GM04503 (cell line): ENCODE measurements at places on chromosomes 16 and 17.

DNA sequence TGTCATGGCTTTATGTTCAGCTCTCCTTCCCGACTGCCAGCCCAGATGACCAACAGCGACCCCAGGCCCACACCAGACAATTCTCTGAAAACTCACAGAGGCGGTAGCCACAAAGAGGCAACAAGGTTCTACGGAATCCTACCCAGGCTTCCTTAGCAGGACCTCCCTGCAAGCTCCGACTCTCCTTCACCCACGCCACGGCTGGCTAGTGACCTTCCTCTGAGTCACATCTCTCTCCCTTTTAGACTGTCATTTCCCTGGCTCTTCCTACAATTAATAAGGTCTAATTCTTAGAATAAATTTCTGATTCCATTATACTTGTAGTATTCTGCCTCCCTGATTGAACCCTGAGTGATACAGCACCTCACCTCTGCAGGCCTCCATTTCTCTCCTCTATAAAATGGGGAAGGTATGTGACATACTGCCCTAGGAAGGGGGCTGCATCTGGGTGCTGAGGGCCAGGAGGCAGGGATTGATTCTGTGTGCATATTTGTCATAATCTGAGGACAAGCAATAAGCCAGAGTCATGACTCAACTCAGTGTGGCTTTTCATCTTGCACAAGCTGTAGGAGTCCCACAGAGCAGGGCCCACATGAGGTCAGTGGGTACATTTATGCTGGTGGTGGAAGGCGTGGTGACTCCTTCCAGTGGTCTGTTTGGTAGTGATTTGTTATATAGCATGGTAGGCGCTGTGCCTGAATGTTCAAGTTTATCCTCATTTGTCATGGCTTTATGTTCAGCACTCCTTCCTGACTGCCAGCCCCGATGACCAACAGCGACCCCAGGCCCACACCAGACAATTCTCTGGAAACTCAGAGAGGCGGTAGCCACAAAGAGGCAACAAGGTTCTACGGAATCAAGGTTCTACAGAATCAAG, 46.2 kb downstream of the SMPD3 start:
- DNase-seq: peak; percentile 38

- DNase-seq: no peak
Measured at GRCh38 chr16:80976946-80977345, 29.7 kb downstream of the CMC2 start.

GRCh38 chr17:81058263-81058871, 23.4 kb downstream of the BAIAP2 start:
- DNase-seq: no peak

DNA sequence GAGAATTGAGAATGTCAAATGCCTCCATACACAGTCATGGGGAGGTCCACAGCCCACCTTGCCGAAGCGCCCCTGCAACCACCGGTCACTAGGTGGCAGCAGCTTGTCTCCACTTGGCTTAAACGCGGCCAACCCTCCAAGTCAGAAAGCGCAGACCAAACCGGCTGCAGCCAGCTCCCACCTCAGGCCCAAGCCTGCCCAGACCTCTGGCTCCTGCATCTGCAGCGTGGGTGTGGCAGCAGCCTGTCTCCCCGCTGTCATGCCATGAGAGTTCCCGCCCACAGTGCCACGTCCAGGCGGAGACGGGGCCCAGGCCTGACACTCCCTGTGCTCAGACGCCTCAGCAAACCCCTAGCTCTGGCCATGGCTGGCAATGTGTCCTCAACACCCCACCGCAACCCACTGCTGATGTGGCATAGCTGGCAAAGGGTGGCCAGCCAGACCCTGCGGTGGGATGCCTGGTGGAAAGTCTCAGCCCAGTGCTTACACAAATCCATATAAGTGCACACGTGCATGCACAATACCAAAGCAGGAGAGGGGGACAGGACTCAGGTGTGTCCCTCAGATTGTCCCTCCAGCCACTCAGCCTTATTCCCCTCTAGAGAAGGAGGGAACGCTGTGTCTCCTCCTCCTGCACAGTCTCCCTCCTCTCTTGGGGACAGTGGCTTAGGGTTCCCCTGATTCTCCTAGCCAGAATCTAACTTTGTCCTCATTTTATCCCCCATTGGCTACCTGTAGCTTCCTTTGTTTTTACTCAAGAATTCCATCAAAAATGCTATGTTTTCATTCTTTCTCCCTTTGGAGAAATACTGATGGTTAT, 10.9 kb downstream of the COPZ2 start:
- DNase-seq: peak; percentile 75

DNA sequence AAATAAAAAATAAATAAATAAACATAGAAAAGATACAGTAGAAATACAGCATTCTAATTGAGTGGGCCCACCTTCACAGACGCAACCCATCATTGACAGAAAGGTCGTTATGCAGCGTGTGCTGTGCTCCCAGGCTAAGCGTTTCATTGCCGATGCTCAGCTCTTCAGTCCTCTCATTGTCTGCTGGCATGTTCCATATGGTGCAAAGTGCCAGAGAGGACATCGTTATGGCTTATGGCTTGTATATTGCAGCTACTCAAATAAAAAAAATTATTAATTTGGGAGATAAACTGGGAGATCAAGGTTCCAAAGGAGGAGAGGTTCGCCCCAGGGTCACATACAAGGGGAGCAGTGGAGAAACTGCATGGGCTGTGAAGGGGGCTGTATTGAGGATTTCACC, 11.3 kb upstream of the UBALD2 start:
- no peak for DNase-seq

- no peak for DNase-seq
Measured at GRCh38 chr17:81171941-81172340, 5.9 kb upstream of the AATK start.

- no peak for DNase-seq
Measured at GRCh38 chr16:58501242-58502131, 1.5 kb downstream of the NDRG4 start.

DNA sequence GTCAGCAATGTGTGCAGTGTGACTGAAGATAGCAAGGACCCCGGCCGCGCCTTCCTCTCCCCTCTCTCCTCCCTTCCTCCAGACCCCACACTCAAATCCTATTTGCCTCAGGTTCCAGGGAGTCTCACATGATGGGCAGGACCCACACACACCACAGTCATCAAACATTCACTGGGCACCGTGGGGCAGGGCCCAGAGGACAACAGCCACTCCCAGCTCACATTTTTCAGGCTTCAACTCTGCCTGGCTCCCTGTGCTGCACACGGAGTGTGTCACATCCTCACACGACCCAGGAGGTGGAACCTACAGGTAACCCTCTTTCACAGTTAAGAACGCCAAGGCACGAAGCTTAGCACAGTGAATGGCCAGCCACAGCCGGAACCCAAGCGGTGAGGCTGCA, 30.5 kb downstream of the PEMT start:
- no peak for DNase-seq

- DNase-seq: no peak
Measured at GRCh38 chr17:51736356-51736755, 422.2 kb downstream of the CA10 start.

DNA sequence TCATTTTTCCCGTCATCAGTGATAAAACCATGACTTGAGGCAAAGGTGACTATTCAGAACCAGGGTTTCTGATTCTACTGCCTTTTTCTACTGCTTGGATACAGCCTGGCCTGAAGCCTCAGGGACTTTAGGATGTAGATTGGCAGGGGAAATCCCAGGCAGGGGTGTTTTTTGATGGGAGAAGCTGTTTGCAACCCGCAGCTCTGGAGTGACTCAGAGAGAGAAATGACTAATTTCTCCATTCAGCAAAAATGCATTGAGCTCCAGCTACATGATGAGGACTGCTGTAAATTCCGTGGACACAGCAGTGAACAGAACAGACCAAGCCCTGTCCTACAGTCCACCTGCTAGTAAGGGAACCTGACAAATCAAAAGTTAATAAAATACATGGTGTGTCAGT, 560.6 kb downstream of the CDH13 start:
- DNase-seq: peak; percentile 45

GRCh38 chr17:204427-205147, 23.1 kb upstream of the DOC2B start:
- no peak for DNase-seq
